ENCODE measurements at places on chromosomes 7 and 10.

- DNase-seq: no peak
Observed at GRCh38 chr7:23205909-23206767, 24.3 kb downstream of the NUP42 start.

- peak; percentile 25 for DNase-seq
Observed at GRCh38 chr7:51224811-51225595, 91.6 kb downstream of the COBL start.

DNA sequence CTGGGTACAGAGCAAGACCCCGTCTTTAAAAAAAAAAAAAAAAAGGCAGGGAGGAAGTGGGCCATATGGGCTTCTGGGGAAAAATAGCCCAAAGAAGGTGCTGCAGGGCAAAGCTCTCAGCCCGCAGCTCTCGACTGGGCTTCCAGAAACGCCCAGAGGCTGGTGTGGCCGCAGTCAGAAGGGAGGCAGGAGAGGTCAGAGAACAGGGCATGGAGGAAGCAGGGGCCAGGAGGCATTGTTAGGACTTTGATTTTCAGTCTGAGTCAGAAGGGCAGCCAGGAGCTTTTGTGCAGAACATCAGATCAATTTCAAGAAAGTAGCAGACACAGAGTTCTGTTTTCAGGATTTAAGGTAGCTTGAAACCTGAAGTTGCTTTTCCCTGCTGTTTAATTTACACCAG, 35.3 kb upstream of the CYTH3 start:
- DNase-seq: no peak

- DNase-seq: no peak
Observed at GRCh38 chr7:47804767-47805545, 143.3 kb downstream of the PKD1L1 start.

- no peak for DNase-seq
Observed at GRCh38 chr7:28979776-28980175, 21.6 kb upstream of the TRIL start.

DNA sequence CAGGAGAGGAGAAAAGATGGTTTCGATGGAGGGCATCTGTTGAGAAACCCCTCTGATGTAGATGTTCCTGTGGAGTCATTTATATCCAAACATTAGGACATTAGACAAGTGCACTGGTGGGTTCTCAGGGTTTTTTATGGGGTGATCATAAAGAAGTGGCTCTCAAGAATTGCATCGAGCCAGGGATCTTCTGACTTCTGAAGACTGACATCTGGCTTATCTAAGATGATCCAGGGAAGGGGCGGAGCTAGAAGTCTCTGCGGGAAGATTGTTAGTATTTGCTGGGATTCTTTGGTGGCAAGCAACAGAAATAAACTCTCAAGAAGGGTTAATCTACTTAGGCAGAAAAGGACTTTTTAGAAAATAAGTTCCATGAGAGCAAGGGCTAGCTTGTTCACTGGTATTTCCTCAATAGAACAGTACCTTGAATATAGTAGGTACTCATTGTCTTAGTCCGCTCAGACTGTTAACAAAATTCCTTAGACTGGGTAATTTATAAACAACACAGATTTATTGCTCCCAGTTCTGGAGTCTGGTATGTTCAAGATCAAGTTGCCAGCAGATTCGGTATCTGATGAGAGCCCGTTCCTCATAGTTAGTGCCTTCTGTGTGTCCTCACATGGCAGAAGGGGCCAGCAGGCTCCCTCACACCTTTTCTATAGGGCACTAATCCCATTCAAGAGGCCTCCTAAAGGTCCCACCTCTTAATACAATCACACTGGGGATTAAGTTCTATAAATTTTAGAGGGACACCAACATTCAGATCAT, 28.5 kb upstream of the SYPL1 start:
- DNase-seq: no peak

GRCh38 chr10:104325436-104326435, 12.5 kb downstream of the ITPRIP start:
- no peak for DNase-seq

DNA sequence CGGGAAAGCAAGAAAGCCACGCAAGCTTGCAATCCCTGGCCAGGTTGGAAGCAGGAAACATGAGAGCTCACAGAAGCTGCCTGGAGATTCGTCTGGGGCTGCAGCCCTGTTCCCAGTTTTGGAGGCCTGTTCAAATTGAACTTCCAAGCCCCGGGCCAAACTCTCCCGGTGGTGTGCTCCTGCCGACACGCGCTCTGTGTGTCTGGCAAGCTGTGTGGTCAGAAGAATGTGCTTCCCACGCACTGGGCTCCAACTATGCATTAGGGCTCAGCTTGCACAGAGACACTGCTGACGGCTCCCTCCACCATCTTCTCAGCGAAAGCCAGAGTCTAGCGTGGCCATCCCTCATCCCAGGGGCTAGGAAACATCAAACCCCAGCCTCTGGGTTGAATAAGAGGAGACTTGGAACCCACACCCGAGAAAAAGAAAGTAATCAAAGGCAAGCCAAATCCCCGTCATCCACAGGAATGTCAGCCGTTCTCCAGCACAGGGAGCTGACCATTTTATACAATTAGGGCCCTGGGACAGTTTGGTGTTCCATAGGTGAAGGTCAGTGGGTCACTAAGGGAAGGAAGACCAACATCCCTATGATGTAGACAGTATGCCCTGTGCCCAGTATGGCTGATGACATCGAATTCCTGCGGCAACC, 107.2 kb downstream of the FGFR2 start:
- DNase-seq: no peak

DNA sequence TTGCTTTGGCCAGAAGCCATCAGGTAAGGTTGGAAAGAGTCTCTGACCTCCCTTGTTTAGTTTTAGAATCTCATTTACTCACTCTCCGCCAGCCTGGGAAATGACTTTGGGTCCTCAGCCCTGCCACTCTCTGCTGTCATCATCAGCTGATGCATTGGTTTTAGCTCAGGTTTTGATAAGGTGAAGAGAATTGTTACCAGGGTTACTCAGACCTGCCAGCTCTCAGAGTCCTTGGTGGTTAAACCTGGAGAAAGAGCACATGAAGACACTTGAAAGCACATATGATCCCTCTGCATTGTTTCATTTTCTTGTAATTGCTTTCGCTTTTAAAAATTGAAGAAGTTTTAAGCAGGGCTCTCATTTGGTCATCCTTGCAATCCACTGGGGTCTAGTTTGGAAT, 4.0 kb upstream of the CROT start:
- no peak for DNase-seq

- no peak for DNase-seq
Observed at GRCh38 chr10:24674892-24675632, 48.6 kb downstream of the ARHGAP21 start.

GRCh38 chr7:2007551-2007950, 225.2 kb downstream of the MAD1L1 start:
- DNase-seq: no peak

DNA sequence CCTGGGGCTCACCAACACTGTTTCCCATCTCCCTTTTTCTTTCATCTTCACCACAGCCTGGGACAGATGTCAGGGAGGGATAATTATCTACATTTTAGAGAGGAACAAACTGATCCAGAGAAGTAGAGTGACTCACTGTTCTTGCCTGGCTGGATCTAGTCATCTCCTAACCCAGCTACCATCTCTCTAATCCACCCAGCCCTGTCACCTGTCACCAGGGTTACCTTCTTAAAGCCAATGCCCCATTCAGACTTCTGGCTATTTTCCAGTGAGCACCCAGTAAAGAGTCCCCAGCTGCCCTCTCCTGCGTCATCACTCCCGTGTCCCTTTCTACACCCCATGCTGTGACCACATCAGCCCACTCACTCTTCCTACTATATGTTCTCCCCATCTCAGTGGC, 68.4 kb upstream of the DUSP5 start:
- no peak for DNase-seq

DNA sequence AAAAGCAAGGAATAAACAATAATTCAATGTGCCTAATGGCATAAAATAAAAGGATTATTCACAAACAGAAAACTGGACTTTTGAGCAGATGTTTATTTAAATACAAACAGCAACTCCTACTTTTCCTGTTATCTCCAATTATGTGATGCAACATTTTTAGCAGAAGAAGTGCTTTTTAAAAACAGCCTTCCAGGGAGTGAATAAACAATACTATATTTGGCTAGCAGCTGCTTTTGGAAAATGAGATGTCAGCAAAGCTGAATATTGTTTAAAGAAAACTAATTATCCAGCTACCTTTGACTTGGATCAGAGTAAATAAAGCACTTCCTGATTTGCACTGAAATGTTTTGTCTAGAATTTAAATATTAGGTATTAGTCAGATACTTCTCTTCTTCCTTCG, 23.2 kb downstream of the CDK1 start:
- DNase-seq: no peak

DNA sequence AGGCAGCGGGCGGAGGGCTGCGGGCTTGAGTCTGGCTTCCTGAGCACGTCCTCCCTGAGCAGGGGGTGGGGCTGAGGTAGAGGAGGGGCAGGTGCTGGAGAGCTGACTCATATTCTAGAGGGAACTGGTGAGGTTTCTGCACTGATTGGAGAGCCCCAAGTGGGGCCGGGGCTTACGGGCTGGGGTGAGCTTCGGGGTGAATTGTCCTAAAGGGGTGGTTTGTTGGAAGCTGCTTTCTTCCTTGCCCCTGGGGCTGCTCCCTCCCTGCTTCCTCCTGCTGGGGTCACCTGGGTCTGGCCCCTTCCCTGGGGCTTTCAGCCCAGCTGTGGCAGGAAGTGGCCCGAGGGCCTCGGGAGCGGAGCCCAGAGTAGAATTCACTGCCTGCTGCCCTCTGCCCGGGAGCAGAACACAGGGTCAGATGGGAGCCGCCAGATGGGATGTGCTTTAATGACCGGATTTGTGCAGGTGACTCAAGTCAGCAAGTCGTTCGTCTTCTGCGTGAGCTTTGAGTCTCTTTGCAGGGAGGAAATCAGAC, 48.6 kb downstream of the FAM20C start:
- DNase-seq: no peak

DNA sequence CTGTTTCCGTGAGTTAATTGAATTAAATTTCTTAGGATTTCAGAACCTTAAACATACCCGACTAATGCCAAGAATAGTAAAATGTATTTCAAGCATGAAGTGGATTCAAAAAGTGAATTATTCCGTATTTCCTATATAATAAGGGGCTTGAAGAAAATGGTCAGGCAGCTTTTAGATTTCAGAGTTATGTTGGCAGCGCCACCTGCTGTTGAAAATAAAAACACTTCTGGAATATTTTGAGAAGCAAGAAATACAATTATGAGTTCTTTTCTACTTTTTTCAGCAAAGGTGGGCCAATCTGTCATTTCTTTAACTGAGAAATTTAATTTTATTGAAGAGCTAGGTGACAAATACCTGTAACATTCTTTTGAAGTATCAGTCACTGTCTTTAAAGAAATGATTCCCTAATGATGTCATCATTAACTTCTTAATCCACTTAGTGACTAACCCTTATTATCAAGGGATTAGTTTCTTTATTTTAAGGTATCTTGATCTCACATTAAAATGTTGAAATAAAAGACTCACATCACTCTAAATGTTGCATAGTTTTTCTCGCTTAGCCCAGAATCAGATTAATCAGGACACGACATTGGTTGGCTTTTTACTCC, 36.6 kb upstream of the AGR3 start:
- DNase-seq: peak; percentile 22

DNA sequence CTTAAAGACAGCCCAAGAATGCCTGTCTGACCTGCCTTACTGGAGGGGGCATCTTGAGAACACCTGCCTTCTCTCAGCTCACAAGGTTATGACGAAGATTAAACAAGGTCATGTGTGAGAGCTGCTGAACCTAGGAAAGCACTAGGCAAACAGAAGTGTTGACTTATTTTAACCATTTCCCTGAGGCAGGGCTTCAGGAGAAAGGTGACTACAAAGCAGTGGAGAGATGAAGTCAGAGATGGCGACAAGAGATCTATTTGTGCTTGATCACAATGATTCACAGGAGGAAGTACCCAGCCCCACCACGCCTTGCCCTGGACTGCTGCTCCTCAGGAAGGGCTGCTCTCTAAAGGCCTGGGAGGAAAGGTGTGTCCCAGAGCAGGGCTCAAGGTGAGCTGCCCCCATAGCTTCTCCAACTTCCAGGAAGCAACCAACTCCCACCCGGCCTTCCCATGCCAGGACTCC, 27.8 kb downstream of the STN1 start:
- no peak for DNase-seq

GRCh38 chr7:102434039-102434486, 688 bp downstream of the ORAI2 start:
- no peak for DNase-seq

DNA sequence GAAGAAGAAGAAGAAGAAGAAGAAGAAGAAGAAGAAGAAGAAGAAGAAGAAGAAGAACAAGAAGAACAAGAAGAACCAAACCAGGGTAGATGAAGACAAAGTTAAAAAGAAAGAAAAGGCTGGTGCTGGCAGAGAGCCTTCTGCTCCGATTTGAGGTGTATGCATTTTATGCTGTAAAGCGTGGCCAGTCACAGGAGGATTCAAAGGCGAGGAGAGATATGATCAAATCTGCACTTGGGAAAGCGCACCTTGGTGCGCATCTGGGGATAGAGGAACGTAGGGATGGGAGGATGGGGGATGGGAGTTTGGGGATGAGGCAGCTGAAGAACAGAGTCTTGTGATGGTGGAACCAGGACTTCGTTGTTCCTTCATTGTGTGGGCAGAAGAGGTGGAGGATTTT, at the start of gene NME8:
TSS of gene NME8 (plus strand) at position 301 of the 400 bp plus-strand sequence. CDS start 1,670 bp downstream, outside the sequence.
- no peak for DNase-seq

GRCh38 chr7:82410461-82410860, 33.1 kb downstream of the CACNA2D1 start:
- DNase-seq: no peak

DNA sequence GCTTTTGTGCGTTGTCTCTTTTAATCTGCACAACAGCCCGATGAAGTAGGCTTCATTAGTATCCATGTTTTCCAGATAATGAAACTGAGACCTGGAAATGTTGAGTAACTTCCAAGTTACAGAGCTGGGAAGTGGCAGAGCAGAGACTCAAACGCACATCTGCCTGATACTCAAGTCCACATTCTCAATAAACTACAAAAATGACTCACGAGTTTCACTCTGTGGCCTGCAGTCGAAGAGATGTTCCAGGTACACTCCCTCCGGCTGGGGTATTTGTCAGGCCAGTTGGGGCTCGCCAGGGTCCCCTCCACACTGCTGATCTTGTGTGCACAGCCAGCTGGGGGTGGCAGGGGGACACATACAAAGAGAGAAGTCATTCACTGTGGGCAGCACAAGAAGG, 17.7 kb upstream of the OPALIN start:
- DNase-seq: no peak

- DNase-seq: peak; percentile 48
Observed at GRCh38 chr10:78218798-78219490, 185.3 kb downstream of the RPS24 start.

- DNase-seq: no peak
Observed at GRCh38 chr7:44769776-44770294, 21.2 kb downstream of the ZMIZ2 start.

GRCh38 chr7:140348161-140348849, 50.0 kb downstream of the SLC37A3 start:
- no peak for DNase-seq

DNA sequence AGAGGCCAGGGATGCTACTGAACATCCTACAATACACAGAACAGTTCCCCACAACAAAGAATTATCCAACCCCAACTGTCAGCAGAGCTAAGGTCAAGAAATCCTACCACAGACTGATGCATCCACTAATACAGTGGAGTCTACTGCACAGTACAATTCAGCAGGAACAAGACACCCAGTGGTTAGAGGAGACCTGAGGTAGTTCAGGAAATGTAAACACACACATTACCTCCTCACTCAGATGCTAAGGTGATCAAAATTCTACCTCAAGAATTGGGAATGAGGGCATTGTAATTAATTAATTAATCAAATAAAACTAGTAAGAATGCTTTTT, 91.4 kb downstream of the ZFAND4 start:
- no peak for DNase-seq

- no peak for DNase-seq
Observed at GRCh38 chr7:77771901-77772300, 26.3 kb downstream of the TMEM60 start.

GRCh38 chr7:92997152-92997551, 120.6 kb downstream of the SAMD9 start:
- DNase-seq: no peak

All from NCI-H1092 (cell line).